NCI-H460 (cell line): ENCODE measurements at places on chromosomes 5 and 9.

DNA sequence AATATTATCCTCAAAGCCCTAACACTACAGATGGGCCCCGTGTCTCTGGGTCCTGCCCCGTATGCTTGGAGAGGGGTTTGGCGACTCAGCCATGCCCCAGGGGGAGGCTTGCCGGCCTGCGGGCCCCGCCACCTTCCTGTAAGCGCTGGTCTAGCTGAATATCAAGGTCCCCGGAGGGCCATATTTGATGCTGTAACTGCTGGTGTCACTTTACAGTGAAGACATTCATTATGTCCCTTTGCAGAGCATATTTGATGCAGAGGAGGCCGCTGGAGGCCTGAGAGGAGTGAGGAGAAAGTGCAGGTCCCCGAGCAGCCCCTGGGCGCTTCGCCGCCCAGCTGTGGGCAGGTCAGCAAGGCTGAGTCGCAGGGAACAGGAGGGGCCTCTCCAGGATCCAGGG lies 16.8 kb downstream of the IRX4 start:
- no peak for DNase-seq

- DNase-seq = no peak
Observed at GRCh38 chr9:130448035-130448624, 3.4 kb downstream of the ASS1 start.

DNA sequence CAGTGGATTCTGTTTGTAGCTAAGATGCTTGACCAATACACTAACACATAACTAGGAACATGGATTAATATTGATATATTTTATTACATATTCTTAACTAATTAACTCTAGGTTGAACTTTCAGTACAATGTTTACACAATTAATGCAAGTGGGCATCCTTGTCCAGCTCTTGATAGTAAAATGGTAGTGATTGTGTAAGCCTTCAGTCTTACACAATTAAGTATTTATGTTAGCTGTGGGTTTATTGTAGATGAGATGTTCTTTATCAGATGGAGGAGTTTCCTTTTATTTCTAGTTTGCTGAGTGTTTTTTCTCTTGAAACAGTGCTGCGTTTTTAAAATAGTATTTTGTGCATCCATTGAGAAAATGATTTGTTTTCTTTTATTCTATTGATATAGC lies 1210.8 kb downstream of the CDH12 start:
- DNase-seq = no peak

- no peak for DNase-seq
Observed at GRCh38 chr9:129415942-129416651, 204.8 kb downstream of the C9orf50 start.

DNA sequence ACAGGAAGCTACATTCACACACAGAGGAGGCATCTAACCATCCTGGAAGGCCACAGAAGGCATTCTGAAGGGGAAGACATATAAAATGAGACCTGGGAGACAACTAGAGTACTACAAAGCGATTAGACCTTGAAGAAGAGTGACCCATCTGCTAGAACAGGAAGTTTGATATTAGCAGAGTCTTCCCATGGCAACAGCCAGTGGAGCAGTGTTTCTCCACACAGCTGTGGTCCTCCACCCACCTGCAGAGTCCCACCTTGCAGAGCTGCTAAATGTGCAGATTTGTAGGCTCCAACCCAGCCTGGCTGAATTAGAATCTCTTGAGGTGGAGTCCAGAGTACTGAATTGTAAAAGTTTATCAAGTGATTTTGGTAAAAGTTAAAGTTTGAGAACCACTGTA lies 267.0 kb downstream of the CETN3 start:
- DNase-seq = no peak

DNA sequence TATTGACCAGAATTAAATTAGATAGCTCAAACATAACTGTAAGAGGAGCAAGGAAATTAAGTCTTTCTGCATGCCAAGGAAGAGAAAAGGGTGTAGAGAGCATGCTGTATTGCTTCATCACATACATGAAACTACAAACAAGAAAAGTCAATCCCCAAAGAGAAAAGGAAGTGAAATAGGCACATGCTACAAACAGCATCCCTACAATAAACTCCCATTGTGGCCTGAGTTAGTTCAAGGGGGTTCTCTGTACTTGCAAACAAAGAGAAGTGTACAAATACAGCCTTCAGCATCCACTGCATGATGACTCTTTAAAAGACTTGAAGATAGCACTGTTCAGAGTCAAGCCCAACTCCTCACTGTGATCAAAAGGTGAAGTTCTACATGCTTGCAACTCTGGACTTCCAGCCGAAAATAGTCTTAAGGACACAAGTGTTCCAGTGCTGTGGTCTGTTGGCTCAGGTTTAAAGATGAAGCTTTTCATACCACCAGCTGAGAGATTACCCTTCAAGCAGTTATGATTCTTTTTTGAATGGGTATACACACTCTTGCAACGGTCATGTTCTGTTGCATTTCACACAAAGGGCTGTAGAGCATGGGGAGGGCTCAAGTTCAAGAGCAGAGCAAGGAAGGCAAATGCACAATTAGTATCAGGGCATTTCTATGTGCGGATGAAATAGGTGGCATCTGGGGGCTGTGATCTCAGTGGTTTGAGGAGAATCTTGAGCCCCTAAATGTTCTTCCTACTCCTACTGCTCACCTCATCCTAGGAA lies 534.5 kb downstream of the EBF1 start:
- DNase-seq = no peak

- DNase-seq = no peak
Observed at GRCh38 chr5:68273717-68274409, 58.3 kb downstream of the PIK3R1 start.

GRCh38 chr5:116799401-116799800 lies 224.8 kb upstream of the SEMA6A start:
- DNase-seq = no peak

DNA sequence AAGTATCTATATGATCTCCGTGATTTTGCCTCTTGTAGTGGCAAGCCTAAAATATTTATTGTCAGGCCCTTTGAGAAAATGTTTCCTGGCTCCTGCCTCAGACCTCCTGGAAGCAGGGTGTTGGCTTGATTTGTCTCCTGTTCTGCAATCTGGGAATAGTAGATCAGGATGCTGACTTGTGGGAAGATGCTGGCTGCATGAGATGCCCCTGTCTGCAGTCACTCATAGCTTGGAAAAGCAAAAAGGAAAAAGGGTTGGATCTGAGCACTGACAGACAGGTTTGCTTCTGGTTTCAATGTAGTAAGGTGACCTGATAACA lies 16.7 kb downstream of the TJP2 start:
- no peak for DNase-seq

DNA sequence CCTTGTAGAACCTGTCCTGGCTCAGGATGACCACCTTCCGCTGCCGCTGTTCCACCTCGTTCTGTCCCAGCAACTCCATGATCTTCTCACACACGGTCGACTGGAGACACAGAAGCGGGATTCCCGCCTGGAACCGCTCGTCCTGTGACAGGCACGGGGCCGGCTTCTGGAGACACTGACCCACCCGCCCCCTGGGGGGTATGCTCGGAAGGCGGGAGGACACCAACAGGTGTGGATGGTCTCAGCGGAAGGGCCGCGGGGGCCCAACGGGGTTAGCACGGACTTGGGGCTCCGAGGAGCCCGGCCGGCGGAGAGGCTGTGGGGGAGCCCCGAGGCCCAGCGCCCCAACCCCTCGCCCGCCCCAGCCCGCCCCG lies 530 bp downstream of the UCK1 start:
- DNase-seq = no peak

GRCh38 chr5:135456238-135457099 lies 4.3 kb upstream of the TIFAB start:
- no peak for DNase-seq

GRCh38 chr5:94316916-94317838 lies 301.2 kb downstream of the KIAA0825 start:
- no peak for DNase-seq

DNA sequence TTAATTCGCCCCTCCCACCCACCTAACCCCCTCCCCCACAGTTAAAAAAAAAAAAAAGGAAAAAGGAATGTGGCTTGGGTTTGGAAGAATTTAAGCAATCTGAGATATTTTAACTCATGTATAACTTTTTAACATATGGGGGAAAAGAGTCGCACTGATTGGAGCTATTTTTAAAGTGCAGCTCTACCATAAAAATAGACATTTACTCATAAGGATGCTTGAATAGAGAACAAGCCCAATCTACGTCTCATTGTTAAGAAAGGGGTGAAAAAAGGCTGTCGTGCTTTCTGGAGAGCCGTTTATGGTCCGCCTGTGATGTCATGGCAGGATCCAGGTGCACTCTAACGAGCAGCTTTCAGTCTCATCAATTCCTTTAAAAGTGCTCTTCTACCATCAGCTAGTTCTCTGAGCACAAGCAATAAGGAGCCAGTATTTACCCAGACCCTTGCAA lies 142.4 kb downstream of the ELAVL2 start:
- no peak for DNase-seq

- peak; percentile 82 for DNase-seq
Observed at GRCh38 chr5:135246923-135247795, 151.9 kb downstream of the MACROH2A1 start.

DNA sequence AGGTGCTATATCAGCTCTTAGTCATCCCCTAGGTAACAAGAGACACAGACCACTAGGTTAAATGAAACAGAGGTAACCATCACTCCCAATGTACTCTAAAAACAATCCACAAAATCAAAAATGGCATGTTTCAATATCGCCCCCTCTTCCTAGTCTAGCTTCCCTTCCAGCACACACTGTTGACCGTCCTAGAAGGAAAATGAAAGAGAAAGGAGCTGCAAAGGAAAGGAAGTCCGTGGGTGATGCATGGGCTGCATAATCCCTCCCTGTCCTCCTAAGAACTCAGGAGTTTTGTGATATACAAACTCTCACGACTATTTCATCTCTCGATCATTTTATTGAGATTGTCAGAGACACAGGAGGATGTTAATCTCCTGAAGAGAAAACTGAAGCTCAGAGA lies 101.6 kb downstream of the RFK start:
- DNase-seq = no peak

DNA sequence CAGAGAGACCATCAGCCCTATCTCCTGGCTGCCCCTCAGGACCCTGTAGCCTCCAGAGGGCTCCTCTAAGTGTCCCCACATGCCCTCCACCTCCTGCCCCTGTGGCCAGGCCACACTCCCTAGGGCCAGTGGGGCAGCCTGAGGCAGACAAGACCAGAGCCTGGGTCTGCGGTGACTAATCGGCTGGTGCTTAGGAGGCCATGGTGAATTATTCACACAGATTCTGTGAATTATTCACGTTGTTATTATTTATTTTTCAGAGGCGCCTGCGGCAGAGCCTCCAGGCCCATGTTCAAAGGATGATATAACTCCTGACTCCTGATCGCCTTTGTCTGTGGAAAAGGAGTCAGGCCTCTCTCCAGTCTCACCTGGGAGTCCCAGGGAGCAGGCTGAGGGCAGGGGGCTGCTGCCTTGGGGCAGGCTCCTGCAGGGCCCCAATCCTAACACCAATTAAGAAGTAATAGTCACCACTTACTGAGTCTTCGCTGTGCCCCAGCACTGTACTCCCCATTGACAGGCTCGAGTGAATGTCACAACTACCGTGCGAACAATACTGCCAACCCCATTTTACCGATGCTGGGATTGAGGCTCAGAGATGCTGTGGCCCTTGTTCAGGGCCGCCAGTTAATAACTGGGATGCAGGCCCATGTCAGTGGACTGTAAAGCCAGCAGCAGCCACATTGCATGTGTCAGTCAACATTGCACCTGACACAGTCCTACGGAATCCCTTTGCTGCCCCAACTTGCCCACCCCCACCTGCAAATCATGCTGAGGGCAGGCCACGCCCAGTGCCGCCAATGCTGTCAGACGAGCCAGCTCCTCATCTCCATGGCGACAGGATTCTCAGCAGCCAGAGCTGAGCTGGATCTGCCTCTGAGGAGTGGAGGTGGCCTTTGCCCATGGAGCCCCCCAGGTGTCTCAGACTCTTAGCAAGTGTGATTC lies 94.9 kb downstream of the PCDH1 start:
- DNase-seq = no peak

DNA sequence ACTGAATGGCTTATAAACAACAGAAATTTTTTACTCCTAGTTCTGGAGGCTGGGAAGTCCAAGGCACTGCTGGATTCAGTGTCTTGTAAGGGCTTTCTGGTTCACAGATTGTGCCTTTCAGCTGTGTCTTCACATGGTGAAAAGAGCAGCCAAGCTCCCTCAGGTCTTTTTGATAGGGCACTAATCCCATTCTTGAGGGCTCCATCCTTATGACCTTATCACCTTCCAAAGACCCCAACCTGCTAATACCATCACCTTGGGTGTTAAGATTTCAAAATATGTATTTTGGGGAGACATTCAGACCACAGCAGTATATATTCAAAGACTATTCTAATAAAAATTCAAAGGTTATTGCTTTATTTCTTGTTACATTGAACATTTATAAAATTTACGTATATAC lies 16.5 kb upstream of the POC5 start:
- DNase-seq = no peak

DNA sequence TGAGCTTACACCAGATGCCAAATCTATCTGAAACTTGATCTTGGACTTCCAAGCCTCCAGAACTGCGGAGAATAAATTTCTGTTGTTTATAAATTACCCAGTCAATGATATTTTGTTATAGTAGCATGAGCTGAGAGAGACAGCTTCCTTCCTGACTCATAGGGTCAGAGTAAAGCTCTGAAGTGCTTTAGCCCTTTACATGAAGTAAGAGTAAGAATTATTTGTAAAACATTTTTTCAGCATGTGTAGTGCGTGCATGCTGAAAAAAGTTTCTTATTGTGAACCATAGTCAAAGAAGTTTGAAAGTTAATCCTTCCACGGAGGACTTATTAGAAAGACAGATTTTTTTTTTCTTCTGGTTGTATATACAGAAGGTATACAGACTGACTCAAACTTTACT lies 172.4 kb downstream of the DMRT2 start:
- no peak for DNase-seq

DNA sequence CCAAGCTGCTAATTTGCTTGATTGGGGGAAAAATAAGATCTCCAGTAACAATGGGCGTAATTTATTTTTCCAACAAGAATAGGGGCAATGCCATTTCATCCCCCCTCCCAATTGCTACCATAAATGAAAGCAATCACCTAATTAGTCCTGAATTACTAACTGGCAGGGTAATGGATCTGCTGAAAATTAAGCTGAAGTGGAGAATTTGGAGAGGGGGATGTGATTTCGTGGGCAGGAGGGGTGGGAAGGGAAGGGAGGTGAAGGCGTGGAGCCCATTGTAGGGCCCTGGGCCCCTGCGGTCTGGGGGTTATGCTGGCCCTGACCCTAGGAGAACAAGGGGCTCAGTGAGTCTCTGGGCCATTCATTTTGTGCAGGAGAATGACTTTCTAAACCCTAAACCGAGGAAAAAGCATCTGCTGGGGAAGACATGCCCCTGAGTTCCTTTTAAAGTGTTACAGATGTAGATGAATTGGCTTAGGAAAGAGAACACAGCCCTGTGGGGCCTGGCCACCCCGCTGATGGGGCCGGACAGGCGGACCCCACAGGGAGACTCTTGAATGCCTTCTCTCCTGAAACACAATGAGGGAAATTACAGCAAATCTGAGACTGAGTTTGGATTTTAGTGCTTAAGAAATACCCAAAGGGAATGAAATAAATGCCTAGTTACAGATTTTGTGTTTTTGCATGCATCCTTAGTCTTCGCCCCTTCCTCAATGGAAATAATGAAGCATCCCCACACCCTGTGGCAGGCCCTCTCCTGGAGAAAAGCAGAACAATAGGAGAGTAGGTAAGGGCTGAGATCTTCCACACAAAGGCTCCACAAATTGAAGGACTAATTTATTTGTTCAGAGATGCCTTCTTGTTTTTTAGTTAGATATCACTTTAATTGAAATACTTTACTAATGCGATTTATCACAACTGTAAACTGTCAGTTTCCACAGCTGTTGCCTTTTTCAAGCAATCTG lies 143.2 kb downstream of the PSAT1 start:
- DNase-seq = no peak

- no peak for DNase-seq
Observed at GRCh38 chr5:3031733-3032378, 280.4 kb upstream of the IRX2 start.
